ENCODE measurements at places on chromosomes 7 and 10.

GRCh38 chr10:100341953-100342626 is 4.9 kb upstream of the SCD start:
- peak; percentile 46 for DNase-seq

DNA sequence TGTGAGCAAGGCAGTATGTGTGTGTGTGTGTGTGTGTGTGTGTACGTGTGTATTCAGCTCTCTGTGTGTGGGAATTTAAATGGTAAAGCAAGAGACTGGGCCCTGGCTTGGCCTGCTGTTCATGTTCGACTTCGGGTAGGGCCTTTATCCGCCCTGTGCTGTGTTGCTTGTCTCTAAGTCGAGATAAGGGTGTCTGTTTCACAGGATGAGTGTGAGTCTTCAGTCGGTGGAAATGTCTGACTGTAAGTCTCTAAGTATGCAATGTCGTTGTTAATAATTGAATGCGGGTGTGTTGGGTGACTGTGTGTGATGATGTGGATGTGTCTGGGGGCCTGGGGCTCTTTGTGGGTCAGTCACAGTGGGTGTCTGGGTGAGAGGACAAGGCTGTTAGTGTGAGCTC is 34.8 kb downstream of the HIF1AN start:
- DNase-seq, result no peak

GRCh38 chr7:55132890-55133551 is 114.2 kb downstream of the EGFR start:
- peak; percentile 96 for DNase-seq

DNA sequence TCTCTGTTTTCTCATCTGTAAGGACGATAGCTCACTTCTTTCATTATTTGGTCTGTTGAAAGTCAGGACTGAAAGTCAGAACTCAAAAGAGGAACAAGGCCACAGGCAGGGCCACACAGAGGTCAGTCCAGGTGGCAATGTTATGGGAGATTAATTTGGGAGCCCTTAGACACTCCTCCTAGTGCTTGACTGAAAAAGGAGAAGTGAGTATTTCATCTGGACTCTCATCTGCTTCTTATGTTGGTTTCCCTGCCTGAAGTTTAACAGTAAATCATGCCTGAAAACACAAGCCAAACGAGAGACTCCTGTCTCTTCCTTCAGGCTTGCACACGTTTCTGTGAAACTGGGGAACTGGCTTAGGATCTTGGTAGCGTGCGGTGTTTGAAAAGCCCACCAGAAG is 248.5 kb downstream of the BUB3 start:
- DNase-seq, result no peak

DNA sequence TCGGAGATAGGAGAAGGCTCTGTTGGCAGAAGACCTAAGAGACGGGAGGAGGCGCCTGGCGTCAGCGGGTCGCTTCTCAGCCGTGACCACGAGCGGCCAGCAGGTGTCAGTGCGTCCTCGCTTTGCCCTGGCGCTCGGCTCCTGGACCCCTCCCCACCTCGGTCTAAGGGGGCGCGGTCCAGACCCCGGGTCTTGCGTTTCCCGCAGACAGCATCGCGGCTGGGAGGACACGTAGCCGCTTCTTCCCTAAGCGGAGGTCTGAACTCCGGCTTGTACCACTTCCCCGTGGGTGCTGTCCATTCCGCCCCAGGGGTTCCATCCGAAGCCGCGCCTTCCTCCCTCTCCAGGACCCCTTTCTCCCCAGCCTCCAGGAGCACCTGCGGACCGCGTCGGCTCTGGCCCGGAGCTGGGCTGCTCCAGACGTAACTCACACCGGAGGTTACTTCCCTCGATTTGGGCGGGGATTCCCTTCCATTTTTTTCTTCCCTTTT is 593 bp upstream of the ADRA2A start:
- DNase-seq, result peak; percentile 24

DNA sequence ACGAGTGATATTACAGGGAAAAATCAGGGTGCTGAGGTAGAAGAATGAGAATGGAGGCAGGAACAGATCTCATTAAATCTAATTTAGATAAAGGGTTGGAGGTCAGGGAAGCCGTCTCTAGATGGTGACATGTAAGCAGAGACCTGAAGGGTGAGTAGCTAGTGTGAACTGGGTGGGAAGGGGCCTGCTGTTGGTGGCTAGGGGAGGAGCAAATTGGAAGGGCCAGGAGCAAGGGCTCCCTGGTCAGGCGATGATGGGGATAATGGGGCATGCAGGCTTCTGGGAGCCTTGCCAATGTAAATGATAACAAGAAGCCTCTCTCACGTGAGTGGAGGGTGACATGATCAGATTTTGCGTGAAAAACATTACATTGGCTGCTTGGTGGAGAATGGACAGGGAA is 76.3 kb downstream of the WDFY4 start:
- DNase-seq, result no peak

DNA sequence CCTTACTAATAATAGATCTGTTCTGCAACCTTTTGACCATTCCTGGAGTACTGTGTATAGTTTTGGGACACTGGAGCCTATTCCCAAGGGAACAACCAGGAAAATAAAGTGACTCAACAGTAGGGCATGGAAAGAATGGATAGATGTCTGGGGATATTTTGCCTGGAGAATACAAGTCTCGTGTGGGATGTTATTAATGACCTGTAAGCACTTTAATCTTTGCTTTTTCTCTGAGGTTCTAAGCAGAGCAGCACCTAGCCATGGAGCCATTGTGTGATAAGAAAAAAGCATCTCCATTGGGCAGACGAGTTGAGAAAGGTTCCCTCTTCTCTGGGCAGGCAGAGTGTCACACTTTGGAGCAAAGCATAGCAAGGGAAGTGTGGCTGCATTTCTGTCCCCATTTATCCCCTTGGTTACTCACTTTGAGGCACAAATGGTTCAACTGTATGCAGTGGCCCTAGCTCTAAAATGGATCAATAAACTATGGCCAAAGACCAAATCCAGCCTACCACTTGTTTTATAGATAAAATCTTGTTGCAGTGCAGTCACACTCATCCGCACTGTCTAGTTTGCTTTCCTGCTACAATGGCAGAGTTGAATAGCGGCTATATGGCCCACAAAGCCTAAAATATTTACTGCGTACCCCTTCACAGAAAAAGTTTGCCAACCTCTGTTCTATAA is 21.0 kb upstream of the CCDC71L start:
- peak; percentile 13 for DNase-seq

GRCh38 chr7:24576171-24577025 is 3.1 kb downstream of the PALS2 start:
- peak; percentile 74 for DNase-seq

- DNase-seq, result no peak
Observed at GRCh38 chr10:131808370-131808930, 92.4 kb upstream of the PPP2R2D start.

GRCh38 chr10:69317175-69317604 is 38.9 kb downstream of the HK1 start:
- no peak for DNase-seq

DNA sequence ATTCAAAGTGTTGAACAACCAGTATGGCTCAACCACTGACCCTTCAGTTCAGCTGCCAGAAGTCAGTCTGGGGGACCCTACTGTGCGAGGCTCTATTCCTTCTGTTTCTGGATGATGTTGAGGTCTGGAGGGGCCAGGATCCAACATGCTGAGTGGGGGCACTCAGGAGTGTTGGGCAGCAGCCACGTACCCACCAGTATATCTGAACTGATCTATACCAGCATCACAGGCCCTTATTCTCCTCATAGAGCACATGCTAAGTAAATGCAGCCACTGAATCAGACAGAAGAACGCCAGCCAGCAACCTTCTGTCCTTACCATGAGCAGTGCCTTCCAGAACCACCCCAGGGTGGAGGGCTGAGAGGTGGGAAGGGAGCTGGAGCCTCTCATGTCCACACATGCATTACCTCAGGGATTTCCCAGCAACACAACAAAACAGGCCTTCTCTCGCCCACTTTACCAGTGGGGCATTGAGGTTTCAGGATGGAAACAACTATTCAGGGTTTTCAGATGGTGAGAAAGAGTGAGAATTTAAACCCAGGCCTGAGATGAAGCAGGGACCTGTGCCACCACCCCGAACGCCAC is 6.8 kb upstream of the MSMB start:
- no peak for DNase-seq

- peak; percentile 93 for DNase-seq
Observed at GRCh38 chr10:6275022-6275997, 72.6 kb downstream of the PFKFB3 start.

DNA sequence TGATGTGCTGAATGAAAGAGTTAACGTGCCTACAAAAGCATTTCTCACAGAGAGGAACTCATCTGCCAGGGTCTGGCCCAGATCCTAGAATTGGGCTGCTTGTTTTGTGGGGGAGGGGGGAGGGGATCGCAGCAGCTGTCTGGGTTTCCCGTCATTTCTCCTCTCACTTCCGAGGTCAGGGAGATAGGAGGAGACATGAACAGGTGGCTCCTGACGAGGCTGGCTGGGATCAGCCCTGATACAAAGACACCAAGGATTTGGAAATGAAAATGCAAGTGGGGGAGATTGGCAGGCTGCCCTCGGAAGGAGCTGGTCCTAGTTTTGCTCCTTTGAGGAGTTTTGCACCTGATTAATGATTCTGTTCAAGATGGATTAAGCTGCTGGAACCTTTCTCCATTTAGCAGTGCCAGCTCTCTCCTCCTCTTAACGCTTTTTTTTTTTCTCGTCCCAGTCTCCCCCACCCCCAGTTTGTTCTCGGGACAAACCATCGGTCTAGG is 86.8 kb upstream of the KMT2C start:
- DNase-seq, result peak; percentile 7

DNA sequence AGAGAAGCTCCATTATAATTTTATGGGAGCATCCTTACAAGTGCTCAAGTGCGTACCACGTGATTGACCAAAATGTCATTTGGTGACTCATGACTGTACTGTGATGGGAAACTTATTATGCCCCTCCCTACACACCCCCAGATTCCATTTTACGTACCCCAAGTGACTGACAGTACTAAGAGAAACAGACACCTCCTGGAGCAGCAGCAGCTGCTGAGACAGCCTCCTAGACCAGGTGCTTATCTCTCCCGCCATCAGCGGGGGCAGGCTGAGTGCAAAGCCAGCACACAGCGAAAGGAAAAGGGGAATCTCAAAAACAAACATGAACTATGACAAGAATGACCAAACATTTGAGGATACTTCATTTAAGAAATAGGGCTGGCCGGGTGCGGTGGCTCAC is 4.2 kb upstream of the ADAM12 start:
- DNase-seq, result no peak

DNA sequence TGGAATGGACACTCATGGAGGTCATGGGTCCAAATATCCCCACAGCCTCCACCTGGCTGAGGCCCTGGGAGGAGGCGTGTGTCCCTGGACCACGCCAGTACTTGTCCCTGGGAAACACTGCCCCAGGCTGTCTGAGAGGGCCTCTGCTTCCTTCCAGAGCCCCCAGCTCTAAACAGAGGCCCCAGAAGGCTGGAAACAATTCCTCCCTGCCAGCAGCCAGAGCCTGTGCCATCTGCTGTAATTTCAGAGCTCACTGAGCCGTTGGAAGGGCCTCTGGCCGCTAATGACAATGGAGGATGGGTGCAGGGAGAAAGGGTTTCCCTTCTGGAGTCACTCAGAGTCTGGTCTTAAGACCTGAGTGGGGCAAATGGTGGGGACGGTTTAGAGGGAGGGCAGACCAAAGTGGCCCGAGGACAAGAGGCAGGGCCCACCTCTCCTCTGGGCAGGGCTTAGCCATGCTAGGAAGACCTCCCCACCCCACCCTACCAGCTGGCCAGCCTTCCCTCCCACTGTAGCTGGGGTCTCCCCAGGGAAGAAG is 7.1 kb downstream of the CHAT start:
- DNase-seq, result no peak

GRCh38 chr10:122875843-122876466 is 3.4 kb downstream of the FAM24B start:
- no peak for DNase-seq

DNA sequence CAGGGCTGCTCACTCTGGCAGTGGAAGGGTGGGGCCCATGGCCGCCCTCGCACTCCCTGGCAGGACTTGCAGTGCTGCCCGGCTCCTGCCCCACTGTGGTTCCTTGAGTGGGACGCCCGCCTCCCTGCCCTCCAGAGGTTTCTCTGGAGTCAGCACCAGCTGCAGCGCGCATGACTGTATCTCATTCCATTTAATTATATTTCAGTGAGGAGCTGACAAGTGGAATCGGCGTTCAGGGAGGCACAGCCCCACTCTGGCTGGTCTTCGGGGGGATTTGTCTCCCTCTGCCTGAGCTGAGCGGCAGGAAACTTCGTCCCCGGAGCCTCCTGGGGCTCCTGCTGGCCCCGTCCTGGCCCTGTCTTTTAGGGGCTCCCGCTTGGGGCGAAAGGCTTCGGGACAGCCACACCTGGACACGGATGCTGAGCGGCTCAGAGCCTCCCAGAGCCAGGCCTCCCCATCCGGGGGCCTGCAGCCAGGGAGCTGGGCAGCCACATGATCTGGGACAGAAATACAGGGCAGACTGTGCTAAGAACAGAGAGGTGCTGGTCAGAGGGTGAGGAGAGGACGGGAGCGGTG is 75.3 kb upstream of the NKX6-2 start:
- no peak for DNase-seq

DNA sequence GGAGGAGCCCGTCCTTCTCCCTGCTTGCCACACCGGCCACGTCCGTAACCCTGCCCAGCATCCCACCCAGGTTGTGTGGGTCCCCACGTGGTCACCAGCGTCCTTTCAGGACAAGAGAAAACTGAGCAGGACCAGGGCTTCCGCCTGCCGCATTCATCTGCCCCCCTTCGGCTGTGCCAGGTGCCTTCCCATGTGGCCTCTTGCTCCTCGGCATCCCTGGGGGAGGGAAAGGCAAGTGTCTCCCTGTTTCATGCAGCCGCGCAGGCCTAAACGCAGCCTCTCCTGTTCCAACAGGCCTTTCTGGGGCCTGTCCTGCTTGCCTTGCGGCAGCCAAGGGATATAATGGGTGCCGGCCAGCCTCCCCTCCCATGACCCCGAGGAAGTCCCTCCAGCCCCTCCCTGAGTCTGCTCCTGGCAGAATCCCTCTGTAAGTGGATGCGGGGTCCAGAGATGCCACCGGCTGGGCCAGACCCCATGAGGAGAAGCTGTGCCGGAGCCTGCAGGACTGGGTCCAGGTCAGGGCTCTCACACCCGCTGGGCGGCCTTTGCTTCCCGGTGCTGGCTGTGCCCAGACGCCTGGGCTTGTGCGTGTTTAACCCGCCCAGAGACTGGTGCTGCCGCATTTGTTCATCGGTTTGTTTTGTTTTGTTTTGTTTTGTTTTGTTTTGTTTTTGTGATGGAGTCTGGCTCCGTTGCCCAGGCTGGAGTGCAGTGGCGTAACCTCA is 23.1 kb downstream of the SHH start:
- DNase-seq, result no peak

DNA sequence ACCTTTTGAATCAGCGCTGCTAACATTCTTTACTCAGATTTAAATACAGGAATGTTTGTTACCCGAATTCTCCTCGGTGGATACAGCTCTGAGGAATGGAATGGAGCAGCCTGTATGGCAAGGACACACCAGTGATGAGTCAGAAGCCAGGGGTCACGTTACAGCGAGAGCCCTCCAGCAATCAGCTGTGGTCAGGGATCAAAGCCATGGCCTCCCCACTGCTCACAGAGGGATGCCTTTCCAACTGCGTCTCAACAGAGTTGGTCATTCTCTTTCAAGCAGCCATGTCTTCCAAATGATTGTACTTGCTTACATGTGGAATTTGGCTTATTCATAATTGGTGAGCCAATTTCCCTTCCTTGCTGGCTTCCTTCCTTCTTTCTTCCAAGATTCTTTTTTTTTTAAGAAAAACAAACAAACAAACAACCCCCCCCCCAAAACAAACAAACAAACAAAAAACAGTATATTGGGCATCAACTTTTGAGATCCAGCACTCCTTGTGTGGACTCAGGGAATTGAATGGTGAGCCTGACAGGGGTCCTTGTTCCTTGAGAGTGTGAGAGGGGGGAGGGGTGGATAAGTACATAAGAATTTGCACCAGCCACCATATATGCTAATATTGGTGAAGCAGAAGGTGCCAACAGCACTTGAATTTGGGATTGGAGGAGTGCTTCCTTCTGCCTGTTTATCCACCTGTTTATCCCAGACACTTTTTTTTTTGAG is 100.2 kb downstream of the ATXN7L1 start:
- peak; percentile 99 for DNase-seq
